ENCODE measurements at places on chromosomes 5 and 9. TPM values are rescaled to one million over a fixed set of nuclear protein-coding genes. Genes with fewer than 3 reads are reported as not detected.

Gene AK8
- total RNA-seq: 0.26 TPM

Gene OLFML2A
- total RNA-seq: 4.4 TPM

Gene ADAMTS2
- total RNA-seq: 19.1 TPM

Gene C9orf50
- total RNA-seq: not detected

Gene CARTPT
- not detected for total RNA-seq

Gene PAEP
- not detected for total RNA-seq

Gene C9orf72
- 20.5 TPM for total RNA-seq

Gene PSMD5
- total RNA-seq: 31.0 TPM

Gene NR5A1
- not detected for total RNA-seq

Gene SPINK7
- not detected for total RNA-seq

Data from body of pancreas (tissue), 4 donors.